RWPE1 (cell line): ENCODE measurements at places on chromosomes 16 and 17.

DNA sequence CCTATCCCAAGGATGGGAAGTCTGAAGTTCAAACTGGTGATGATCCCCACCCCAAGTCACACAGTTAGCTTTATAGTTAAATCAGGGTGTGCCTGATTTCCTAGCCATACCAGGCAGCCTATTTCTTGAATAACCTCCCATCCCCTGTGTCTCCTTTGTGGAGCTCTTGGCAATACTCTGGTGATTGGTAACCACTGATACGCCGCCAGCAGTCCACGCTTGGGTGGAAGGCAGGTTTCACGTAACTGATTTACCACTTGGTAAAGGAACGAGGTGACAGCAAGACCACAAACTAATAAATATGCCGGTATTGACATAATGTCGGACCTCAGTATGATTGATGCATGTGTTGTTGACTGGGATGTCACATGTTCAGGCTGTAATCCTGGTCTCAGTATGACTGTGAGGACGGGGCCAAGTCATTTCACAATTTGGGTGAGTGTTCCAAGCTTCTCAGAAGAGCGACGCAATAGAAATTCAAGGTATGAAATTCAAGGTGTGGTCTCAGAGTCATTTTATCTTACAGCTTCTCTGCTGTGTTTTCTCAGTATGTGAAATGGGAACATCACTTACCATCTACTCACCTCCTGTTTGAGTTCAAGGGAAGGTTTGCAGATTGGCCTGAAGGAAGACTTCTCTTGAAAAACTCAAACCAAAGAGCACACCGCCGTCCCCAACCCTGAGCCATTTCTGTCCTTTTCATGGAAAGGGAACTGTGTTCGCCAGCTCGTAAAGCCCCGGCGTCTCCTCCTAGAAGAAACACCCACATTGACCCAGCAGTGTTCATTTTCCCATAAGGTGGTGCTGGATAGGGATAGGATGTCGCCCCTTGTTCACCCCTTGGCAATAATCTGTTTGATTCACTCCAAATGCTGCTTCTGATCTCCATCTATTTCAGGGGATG, 678.9 kb downstream of the WWOX start:
- DNase-seq = peak; percentile 8

DNA sequence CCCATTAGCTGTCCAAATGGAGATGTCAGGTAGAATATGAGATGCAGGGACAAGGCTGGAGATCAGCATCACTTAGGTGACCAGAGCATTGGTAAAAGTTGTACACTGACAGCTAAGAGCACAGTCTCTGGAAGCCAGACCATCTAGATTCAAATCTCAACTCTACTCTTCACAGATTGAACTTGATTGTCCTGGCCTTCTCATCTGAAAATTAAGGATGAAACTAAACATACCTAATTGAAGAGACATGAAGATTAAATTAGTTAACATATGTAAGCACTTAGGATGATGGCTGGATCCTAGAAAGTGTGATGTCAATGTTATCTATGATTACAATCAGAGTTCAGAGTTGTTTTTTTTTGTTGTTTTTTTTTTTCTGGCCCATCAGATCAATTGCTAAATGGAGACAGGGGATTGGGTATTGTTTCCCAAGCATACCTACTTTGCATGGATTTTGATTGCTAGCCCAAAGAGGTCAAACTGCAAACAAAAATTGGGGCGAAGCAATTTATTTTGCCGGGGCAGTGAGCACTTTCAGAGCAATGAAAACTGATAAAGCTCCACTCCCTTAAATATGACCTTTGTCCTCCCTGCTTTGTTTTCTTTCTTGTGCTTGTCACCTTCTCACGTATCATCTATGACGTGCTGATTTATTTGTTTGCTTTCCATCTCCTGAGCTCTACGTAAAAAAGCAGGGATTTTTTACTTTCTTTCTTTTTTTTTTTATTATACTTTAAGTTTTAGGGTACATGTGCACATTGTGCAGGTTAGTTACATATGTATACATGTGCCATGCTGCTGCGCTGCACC, 217.6 kb upstream of the CPHXL start:
- DNase-seq = no peak

GRCh38 chr17:83145831-83146230, 66.4 kb downstream of the METRNL start:
- DNase-seq = no peak

- DNase-seq = no peak
Observed at GRCh38 chr17:3914312-3914670, 2.0 kb downstream of the P2RX1 start.

DNA sequence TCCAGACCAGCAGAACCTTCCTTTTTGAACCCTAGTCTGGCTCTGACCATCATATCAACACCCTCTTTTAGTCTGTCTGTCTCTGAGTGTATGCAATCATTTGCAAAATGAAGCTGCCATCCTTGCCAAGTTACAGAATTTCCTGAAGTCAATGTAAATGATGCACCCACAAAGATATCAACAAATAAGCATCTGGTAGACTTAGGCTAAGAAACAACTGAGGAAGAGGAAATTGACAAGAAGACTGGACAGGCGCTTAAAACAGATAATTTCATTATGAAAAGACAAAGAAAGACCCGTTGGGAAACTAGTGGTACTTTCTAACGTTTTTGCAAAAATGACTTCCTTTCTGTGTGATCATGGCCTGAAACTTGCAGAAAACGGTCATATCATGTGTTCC, 24.7 kb upstream of the CIITA start:
- no peak for DNase-seq

DNA sequence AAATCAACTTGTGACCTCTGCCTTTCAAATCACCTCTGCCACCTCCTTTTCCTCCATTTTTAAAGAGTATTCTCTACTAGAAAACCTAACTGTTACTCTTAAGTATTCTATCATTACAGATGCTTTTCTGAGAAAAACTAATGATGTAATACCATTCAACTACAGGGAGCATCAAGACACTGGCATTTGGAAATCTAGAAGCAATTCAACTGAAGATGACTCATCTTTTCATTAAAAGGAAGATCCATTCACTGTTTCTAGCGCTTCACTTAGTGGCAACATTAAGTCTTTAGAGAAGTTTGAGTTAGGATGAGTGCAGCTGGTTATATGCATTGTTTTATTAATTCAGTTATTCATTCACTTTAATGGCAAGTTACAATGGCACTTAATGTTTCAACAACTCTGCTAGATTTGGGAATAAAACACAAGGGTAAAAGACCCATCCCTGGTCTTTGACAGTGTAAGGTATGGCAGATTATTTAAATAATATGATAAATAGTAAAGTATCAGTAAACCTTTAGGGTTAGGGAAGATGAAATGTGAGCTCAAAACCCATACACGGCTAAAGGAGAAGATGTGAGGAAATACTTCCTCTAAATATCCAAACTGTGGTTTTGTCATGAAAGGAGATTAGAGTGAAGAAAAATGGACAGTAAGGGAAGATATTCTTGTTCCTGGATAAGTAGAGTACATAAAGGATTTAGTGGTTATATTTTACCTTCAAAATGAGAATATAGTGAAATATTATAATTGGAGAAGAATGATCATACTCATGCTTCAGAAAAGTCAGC, 61.7 kb downstream of the KCNJ2 start:
- no peak for DNase-seq

- no peak for DNase-seq
Observed at GRCh38 chr16:86436466-86437185, 73.7 kb upstream of the FOXF1 start.

GRCh38 chr17:80786887-80787286, 204.8 kb upstream of the CHMP6 start:
- no peak for DNase-seq

GRCh38 chr16:79776243-79776847, 175.8 kb upstream of the MAF start:
- no peak for DNase-seq

DNA sequence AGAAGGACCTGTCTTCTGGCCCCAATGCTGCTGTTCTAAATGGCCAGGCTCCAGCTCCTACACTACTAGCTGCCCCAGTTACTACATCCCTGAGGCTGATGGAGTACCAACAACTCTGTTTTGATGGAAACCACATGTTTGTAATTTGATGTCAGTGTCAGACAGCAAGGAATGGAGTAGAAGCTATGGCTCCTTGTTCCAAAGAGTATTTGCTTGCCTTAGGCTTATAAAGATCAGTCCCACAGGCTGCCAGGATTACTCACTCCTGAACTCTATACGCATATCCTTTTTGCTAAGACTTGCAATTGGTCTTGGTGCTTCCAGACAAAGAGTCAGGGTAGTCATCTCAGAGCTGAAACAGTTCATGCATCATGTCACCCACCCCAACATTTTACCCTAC, 139.6 kb downstream of the HS3ST3A1 start:
- no peak for DNase-seq

DNA sequence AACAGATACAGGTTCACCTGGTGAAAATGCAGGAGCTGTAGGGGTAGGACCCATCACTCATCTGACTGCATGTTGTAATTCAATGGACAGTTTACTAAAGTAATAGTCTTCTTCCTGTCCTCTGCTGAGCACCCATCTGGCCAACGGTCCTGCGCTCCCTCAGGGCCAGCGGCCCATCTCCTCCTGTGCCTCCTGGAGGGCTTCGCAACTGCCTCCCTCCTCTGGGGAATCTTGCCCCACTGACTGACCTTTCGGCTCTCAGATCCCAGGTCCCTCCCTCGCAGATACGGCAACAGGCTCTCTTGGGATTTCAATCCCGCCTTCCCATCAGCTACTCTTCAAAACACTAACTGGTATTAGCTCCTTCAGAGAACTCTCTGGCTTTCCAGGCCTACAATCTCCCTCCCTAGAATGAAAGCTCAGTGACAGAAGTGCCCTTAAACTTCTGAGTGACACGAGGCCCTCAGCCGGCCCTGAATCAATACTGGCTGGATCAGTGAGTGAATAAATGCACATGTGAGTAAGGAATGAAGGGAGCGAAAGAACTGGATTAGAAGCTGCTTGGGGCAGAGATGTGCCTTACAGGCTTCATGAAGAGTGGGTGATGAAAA, 1.3 kb downstream of the PEMT start:
- DNase-seq = no peak

GRCh38 chr17:32341857-32342602, at the start of gene C17orf75:
Gene C17orf75, minus strand, starts transcription at chr17:32342173. Its CDS starts 34 bp downstream, at chr17:32342139.
- peak; percentile 75 for DNase-seq

DNA sequence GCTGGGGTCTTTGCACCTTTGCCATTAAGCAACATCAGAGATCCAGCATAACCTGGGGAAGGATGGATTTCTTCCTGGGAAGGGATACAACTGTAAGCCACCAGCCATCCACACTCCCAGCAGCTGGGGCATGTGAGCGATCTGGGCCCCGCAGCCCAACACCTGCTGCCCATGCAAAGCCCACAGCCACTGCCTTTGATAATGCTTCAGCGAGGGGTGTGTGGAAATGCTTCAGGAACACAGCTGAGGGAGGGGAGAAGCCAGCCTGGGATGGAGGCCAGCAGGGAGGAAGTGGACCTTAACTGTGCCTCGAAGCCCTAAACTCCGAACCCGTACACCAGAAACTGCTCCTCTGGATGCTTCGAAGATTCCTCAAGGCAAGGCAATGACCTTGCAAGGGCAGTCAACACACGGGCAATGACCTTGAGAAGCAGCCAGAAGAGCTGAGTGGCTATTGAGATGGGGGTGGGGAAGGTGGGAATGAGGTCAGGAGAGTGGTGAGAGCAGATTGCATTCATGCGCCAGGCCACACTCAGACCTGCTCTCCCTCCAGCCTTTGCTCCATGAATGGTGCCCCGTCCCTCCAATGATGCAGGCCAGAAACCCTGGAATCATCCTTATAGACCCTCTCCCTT, 49.1 kb downstream of the KATNIP start:
- no peak for DNase-seq

DNA sequence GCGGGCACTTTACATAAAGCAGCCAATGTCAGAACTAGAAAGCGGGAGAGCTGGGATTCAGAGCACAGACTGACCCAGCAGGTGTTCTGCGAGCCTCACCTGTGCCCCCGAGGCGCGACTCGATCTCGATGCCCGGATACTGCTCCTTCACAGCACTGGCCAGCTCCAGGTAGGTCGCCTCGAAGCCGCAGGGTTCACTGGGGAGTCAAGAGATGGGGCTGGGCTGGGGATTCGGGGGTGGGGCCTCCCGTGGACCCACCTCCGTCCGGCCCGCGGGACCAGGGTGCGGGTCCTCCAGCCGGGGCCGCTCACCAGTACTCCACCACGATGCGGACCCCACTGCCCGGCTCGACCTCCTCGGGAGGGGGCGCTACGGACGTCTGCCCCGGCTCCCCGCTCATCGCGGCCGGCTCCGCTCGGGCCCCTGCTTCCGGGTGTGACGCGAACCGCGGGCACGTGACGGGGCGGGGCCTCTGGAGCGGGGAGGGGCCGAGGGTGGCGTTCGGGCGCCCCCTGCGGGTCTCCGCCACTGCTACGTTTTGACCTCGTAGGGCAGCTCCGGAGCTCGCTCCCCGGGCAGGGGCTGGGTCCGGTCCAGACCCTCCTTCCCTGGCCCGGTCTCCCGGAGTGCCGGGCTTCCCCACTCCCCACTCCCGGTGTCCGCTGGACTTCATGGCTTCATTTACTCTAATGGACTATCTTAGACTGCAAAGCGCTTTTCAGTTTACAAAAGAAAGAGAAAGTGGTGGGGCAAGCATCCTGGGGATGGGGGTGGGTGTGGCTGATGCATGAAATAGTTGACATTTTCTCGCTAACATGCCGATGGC, at the start of gene MIEN1:
Gene MIEN1, minus strand, starts transcription at position 438 of the 827 bp plus-strand sequence. Its CDS starts 37 bp downstream, at position 401.
- peak; percentile 94 for DNase-seq

DNA sequence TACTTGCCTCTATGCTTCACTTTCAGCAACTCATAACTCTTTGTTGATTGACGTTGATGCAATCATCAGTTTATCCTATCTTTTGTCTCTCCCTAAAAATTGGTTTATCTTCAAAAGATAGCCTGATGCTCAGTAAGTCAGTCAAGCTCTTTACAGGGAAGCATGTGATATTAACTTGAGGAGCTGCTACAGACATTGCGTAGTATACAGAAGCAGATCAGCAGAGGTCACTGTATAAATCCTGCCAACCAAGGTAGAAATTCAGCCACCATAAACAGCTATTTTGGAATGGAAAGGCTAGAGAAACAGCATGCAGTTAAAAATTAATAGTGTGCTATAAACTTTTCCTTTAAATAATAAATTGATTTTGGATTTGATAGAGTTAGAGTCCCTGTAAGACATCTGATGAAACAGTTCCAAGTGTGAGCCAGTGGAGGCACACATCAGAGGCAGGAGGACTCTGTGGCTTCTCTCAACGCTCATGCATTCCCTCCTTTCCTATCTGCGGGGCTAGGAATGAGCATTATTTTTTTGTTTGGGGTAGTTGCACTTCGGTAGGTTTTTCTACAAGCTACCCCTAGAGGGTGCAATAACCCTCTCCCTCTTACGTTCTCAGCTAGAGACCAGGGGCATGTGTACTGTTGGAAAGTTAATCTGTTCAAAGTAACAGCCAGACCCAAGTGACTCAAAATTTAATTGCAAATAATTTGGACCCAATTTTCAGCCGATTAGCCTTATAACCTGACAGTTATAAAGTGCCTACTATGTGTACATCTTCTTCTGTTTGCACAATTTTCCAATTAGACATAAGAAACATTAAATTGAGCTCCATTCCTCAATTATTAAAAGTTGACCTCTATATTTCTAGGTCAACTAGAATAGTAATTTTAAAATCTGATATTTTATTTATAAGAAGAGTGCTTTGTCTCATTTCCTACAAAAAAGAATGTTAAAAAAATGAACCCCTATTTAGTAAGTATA, 647.7 kb upstream of the SOX9 start:
- DNase-seq = peak; percentile 72
